Stimulated activated CD4-positive, alpha-beta T cell treated with anti-CD3 and anti-CD28 coated beads, Interleukin-4, amount 100 ng/mL, for 24 hours (primary cell): ENCODE measurements at places on chromosomes 4 and X.

- no peak for DNase-seq
Observed at GRCh38 chrX:148871422-148872160, 371.2 kb downstream of the AFF2 start.

DNA sequence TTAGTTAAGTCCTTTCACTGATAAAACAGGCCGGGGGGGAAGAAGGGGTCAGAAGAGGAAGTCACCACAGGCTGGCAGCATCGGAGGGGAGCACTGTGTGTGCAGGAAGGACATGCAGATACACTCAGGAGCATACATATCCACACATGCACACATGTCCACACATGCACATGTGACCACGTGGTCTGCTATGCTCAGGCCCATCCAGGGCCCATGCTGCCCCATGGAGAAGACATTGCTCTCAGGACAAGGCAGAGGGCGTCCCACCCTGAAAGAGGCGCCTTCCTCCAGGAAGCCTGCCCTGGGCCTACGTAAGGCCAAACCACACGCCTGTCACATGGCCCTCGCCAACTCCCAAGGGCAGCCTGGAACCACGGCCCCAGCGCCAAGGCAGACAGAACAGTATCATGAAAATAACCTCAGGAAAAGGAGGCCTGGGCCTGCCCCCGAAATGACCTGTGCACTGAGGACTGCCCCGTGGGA is 15.8 kb downstream of the WDR1 start:
- DNase-seq, result no peak

- no peak for DNase-seq
Observed at GRCh38 chr4:139834981-139835391, 169.4 kb downstream of the MGST2 start.

GRCh38 chr4:86615501-86615900 is 21.4 kb downstream of the PTPN13 start:
- DNase-seq, result no peak

DNA sequence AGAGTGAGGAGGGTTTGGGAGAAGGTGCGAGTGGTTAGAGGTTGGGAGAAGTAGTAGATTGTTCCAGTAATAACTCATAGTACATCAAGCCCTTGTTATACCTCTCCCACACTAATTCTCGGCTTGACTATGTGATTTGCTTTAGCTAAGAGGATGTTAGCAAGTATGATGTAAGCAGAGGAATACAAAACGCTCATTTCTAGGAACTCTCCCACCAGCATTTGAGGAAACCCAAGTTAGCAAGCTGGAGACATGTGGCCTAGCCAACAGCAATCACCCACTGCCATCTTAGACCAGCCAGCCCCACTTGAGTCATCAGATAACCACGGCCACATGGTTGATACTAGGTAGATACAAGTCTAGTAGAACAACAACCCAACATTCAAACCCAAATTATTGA is 14.2 kb downstream of the FTHL17 start:
- DNase-seq, result peak; percentile 3

- DNase-seq, result no peak
Observed at GRCh38 chr4:86400216-86400615, 40.4 kb upstream of the MAPK10 start.

GRCh38 chr4:20462426-20463175 is 210.9 kb downstream of the SLIT2 start:
- no peak for DNase-seq

DNA sequence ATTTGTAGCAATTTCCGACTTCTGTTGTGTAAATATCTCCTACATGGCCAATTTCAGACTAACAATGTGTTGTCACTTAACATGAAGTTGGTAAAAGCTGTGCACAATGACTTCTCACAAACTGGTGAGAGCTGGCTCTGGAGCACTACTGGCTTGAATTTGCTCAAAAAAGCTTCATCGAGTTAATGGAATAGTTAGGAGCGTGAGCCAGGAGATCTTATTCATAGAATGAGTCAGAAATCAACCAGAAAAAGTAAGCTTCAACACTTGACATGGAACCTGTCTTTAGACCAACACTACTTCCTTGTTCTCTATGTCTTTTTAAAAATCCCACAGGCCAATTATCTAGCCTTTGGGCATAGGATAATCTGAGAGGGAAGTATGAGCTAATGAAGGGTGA is 7.9 kb upstream of the CHRDL1 start:
- DNase-seq, result no peak

DNA sequence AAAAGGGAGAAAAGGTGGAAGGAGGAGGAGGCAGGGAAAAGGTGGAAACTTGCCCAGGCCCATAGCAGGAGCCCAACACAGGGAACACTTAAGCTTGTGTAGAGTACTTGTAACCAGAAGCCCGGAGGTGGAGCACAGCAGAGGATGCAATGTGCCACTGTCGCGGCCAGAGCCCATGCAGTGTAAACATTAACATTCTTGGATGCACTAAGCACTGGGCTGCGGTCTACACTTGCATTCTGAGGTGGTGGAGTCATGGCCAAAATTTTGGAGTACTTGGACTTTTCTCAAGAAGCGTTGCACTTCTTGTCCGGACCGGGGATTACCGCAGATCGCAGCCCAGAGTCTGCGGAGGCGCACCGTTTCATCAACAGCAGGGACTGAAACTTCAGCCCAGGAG is 4.5 kb upstream of the RHOXF1 start:
- no peak for DNase-seq

GRCh38 chr4:14879683-14880082 is 122.6 kb upstream of the CPEB2 start:
- no peak for DNase-seq

DNA sequence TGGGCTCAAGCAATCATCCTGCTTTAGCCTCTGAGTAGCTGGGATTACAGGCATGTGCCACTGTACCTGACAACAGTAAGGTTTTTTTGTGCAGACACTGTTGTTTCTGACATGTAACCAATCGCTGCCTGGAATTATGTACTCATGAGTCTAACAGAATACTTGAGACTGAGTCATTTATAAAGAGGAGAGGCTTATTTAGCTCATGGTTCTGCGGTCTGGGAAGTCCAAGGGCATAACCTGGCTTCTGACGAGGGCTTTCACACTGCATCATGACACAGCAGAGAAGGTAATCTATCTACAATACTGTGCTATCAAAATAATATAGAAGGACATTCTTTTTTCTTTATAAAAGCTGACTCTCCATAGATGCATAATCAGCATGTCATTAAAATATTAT is 115.5 kb upstream of the STOX2 start:
- no peak for DNase-seq

DNA sequence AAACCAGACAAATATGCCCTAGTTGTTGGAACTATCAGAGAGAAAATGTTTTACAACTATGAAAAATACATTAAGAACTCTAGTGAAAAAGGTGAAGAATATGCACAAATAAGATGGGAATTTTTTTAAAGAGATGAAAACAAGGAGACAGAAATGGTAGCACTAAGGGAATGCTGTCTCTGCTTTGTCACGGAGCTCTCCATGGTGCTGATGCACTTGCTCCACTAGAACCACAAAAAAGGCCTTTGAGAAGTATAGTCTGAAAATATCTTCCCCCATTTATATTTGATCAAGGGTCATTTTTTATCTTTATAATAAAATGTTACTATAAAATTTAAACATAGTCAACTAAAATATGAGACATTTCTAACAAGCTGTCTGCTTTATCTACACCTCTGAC is 1655.5 kb upstream of the AGA start:
- DNase-seq, result no peak

- no peak for DNase-seq
Observed at GRCh38 chrX:153573984-153574383, 25.0 kb downstream of the CCNQ start.

- DNase-seq, result no peak
Observed at GRCh38 chr4:117783716-117784115, 250.6 kb upstream of the NDST3 start.

- DNase-seq, result no peak
Observed at GRCh38 chr4:168711197-168712140, 214.6 kb downstream of the PALLD start.

DNA sequence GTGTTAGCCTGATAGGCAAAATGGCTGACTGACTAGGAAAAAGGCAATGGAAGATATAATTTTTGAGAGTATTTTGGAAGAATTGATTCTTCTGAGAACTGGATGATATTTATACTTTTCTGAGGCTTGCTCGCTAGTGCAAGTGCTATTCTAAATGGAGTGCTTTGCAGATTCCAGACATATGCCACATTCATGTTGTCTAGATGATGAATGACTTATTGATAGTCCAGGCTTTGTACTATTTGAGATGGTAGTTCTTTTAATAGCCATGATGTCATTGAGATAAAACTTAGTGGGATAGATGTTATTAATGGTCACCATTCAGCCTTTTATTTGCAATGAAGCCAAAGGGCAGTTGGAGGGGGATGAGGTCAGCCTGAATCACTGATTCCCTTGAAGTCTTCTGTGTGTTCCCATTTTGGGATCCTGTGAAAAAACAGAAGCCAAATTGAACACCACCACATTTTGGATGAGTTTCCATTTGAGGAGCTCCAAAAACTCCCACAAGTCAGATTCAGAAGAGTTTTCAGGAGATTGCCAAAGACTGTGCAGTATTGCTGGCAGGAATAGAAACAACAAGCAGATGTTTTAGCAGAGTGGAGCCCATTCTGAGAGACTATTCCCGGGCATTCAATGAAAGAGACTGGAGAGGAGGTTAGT is 184.1 kb downstream of the IL1RAPL2 start:
- no peak for DNase-seq

DNA sequence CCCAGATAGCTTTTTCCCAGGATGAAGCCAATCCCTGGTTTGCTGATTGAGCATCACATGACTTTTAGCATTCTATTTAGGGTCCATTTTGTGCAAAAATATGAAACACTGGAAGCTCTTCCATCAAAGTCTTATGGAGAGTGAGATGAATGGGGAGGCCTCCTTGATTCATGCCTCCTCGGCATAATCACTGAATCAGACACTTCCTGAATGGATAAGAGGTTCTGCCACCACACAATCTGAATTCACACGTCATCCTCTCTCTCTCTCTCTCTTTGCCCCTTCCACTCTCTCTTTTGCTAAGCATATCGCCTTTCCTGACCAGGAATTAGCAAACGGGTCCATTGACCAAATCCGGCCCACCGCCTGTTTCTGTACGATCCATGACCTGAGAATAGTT is 68.7 kb downstream of the CRMP1 start:
- DNase-seq, result no peak

GRCh38 chr4:105148356-105148755 is 1.7 kb downstream of the TET2 start:
- DNase-seq, result no peak

GRCh38 chrX:149471397-149471796 is 33.7 kb downstream of the IDS start:
- DNase-seq, result no peak

- no peak for DNase-seq
Observed at GRCh38 chr4:120839334-120839973, 83.1 kb downstream of the PRDM5 start.

DNA sequence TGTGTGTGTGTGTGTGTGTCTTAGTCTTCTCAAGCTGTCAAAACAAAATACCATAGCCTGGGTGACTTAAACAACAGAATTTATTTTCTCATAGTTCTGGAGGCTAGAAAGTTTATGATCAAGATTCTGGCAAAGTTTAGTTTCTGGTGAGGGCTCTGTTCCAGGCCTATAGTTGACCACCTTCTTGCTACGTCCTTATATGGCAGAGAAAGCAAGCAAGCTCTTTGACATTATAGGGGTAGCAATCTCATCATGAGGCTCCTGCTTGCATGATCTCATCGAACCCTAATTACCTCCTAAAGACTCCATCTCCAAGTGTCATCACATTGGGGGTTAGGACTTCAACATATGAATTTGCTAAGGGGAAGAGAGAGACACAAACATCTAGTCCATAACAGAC is 6.9 kb upstream of the AFP start:
- DNase-seq, result no peak

- no peak for DNase-seq
Observed at GRCh38 chr4:25767877-25768725, 94.7 kb downstream of the SEL1L3 start.

GRCh38 chrX:132188175-132188574 is 31.1 kb downstream of the RAP2C start:
- DNase-seq, result no peak

DNA sequence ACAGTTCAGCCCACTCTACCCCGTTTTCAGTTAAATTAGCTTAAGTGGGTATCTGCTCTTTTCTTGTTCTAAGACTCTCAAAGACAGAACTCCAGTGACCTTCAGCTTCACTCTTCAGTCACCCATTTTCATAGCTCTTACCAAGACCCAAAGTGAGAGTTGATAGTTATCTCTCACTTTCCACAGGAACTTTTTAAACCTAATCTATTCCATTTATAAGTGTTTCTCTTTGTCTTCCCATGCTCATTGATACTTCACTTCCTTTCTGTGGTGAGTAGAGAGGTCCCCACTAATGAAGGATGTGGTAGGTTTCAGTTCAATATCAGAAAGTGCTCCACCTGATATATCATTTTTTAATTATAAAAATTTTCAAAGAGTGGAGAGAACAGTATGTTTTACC is 33.4 kb downstream of the COX18 start:
- no peak for DNase-seq

- no peak for DNase-seq
Observed at GRCh38 chr4:95093936-95094929, 336.5 kb downstream of the BMPR1B start.

DNA sequence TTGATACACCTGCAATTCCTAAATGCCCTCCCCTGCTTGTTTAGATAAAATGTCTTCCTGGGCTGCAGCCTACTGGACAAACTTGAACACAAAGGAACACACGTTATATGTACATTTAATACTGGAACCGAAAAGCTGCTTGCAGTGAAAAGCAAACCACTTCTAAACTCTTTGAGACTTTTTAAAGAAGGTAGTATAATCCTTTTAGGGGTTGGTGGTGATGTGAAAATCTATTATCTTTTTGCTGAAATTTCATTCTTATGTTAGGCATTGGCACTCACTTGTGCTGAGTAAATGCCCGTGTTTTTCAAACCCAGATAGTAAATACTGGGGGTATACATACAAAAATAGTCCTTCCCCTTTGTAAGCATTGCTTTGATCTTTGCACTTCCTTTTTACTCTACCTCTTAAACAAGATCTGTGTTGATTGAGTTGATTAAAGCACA is 2.2 kb downstream of the NFKB1 start:
- no peak for DNase-seq

GRCh38 chrX:42832764-42833549 is 55.0 kb upstream of the PPP1R2C start:
- no peak for DNase-seq

DNA sequence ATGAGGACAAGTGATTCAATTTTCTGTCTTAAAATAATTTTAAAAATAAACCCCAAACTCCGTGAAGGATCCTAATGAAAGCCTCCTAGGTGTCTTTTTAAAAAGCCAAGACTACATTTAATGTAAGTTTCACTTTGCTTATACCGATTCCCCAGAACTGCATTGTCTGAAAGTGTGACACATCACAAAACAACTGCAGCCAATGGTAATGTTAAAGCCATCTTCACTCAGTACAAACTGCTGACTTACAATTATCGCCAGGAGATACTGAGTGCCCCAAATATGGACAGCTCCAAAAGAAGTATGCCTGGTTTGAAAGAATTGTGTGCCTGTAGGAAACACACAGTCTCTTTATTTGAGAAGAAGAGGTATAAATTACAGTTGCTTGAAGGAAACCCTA is 73.7 kb upstream of the SPANXB1 start:
- DNase-seq, result no peak

DNA sequence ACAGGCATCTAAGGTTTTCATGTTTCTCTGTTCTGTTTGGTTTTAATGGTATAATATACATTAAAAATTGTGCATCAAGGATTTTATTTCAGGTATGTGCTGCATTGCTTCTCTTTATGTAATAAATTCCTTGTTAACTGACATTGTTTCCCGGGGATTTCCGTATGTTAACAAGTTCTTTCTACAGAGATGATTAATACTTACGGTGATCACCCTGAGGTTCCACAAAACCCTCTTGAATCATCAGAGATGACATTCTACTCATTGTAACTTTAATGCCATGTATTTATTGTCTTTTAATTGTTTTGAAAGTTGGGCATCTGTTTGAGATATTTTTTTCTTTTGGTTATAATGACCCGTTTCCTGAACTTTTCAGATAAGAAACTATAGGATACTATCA is 37.5 kb downstream of the ARHGAP10 start:
- no peak for DNase-seq
